Endothelial cell (in vitro differentiated cells): ENCODE measurements at places on chromosomes 12 and 14.

DNA sequence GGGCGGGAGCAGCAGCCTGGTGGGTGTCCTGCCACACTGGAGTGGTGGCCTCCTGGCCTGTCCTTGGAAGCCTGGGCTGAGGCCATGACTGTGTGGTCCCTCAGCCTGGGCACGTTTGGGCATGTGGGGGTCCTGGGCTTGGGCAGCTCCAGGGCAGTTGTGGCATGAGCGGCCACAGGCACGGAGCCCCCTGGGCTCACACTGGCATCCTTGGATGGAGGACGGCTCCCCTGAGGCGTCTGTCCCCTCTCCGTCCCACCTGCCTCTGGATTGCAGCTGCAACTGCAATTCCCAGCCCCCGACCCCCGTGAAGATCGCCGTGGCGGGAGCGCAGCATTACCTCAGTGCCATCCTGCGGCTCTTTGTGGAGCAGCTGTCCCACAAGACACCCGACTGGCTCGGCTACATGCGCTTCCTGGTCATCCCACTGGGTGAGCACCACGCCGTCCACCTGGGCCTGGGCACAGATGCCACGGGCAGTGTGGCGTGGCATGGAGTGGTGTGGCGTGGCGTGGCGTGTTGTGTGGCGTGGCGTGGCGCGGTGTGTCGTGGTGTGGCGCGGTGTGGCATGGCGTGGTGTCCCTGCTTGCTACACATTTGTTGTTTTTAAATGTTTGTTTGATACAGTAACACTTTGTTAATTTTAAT lies 15.1 kb upstream of the TEX22 start:
- no peak for DNase-seq

DNA sequence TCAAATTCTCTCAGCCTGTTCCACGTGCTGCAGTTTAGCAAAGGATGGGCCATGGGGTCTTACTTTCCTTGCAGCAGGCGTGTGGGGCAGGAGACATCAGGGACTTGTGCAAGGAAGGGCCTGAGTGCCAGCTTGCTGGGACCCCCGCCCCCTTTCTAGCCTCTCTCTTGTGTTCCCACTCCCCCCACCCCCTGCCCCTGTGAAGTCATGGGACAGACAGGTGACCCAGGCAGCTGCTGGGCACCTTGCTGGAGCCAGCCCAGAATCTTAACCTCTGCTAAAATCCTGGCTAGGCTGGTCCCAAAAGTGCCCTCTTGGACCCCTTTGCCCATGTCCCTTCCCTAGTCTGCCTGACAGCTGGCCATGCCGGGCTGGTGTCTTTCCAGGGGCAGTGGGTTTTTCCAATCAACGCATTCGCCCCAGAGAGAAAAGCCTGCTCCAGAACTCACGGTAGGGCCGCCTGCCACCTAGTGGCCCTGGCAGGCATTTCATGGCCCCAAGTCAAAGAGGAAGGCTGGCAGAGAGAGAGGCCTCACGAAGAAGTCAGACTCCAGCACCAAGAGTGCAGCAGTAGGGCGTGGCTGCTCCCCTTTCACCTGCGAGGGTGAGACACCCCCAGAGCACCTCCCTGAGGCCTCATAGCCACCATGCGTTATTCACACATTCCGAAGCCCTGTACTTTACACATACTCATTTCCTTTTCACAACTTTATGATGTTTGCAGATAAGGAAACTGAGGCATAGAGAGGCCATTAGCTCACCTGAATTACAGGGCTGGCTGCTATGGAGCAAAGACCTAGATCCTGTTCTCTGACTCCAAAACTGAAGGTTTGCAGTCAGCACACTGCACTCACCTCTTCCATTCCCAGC lies 67.4 kb downstream of the LGMN start:
- peak; percentile 81 for DNase-seq

DNA sequence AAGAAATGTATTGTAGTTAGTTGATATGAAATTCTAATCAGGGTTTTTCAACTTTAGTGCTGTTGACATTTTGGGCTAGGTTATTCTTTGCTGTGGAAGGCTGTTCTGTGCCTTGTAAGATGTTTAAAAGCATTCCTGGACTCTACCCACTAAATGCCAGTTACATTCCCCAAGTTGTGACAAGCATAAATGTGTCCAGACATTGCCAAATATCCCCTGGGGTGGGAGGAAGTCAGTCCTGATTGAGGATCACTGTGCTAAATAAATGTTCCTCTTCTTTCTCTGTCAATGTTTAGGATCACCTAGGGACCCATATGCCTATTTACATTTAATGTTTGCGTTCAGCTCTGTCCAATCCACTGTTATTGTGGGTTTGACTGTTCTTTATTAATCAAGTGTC lies 268.3 kb downstream of the TMTC2 start:
- DNase-seq, result no peak

DNA sequence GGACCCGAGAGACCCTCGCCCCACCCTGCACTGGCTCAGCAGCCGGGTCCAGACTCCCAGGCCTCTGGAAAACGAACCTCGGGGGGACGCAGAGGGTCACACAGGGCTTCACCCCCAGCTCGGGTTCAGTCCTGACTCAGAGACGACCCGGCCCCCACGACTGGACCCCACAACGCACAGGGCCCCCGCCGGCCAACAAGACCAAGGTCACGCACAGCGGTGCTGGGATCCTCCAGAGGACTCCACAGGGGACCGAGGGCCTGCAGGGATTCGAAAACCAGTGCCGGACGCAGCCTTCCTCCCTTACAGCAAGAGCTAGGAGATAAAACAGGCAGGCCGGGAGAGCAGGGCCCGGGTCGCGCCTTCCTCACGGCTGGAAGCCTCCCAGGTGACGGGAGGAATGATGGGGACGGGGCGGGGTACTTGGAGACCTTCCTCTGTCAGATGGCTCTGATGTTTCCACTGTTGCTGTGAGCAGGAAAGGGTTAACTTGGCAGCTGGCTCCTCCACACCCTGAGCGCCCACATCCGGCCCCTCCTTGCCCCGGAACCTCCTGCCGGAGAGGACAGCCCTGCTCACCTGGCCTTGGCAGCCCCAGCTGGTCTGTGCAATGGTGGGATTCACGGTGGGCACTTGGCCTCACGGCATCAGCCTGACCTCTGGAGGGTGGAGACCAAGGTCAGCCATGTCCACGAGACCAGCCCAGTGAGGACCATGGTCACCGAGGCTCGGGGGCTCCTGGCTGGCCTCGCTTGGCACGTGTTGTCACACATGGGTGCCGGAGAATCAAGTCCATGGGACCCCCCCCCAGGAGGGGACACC lies 46.2 kb downstream of the GALNT9 start:
- no peak for DNase-seq

DNA sequence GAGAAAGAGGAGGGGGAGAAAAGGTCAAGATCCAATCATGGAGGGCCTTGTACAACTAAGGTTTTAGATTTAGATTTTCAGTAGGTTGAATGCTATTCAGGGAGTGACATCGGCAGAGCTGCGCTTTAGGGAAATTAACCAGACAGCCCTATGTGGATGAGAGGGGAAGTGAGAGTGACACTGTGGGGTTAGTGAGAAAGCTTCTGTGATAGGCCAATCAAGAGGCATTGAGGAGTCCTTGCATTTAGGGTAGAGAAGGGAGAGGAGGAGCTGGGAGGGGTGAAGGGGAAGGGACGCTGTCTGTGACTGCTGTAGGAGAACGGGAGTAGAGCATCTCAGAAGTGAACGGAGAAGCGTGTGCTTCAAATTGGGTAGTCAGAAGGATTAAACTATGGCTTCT lies 3.4 kb downstream of the HSD17B6 start:
- DNase-seq, result no peak

- DNase-seq, result no peak
Observed at GRCh38 chr14:72553656-72554055, 340.2 kb downstream of the DPF3 start.

DNA sequence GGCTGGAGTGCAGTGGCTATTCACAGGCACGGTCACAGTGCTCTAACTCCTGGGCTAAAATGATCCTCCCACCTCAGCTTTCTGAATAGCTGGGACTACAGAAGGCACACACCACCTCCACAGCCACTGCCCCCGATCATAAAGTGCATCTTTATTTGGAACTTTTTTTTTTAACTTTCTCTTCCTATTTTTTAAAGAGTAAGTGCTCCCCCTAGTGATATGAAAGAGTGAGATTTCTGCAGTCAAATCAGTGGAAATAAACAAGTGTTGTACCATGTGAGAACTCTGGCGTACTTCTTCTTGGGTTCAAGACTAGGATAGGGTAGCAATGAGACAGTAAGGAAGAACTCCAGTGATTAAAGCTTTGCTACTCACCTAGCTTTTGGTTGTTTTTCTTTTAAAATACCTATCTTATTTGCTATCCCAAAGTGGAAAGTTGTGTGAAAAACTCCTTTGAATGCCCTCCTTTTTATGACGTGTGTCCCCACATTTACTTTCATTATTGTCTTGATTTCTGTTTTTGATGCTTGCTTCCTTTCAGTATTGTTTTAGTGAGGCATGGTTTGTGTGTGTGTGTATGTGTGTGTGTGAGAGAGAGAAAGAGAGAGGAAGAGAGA lies 6.6 kb downstream of the PPP4R4 start:
- DNase-seq, result no peak

DNA sequence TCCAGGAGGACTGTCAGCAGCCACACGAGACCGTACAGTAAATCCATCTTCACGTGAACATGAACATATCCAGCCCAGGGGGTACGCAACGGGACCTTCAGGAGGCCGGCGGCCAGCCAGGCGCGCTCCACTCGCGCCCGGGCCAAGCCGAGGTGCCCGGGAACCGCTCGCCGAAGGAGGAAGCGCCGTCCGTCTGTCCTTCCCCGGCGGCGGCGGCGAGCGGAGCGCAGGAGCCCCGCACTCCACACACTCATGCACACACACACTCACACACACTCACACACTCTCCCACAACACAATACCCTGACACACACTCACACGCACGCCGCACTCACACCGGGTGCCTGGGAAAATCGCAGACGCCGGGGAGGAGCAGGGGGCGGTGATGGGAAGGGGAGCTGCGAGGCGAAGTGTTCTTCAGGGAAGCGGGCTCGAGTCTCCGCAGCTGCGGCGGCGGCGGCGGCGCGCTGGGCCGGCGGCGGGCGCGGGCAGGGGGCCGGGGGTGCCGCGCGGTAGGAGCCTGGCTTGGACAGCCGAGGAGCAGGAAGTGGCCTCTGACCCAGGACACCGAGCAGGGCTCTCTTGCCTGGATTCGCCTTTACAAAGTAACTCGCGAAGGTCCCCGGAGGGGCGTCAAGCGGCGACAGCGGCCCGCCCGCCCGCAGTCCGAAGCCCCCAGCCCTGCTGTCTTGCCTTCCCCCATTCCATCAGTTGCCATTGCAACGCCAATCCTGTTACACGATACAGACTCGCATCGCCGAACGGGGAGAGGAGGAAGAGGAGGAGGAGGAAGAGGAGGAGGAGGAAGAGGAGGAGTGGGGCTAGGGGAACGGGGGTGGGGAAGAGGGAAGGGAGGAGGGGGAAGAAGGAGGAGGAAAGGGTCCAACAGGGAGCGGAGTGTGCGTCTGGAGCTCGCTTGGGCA lies 601 bp downstream of the MDGA2 start:
- DNase-seq, result peak; percentile 52

DNA sequence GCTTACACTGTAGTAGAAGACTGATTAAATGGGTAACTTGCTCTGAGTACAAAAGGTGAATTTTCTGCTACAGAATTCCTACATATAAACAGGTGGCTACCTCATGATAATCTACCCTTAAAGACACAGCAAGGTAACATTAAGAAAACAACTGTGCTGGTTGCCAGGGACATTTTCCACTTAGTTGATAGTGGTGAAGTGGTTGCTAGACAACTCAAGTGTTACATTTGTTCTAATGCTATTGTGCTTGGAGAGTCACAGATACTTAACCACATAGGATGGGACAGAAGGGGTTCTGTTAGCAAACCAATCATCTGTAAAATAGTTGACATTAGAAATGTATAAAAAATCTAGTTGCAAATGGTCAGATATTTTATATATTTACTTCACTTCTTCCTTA lies 870.3 kb upstream of the SEL1L start:
- no peak for DNase-seq

DNA sequence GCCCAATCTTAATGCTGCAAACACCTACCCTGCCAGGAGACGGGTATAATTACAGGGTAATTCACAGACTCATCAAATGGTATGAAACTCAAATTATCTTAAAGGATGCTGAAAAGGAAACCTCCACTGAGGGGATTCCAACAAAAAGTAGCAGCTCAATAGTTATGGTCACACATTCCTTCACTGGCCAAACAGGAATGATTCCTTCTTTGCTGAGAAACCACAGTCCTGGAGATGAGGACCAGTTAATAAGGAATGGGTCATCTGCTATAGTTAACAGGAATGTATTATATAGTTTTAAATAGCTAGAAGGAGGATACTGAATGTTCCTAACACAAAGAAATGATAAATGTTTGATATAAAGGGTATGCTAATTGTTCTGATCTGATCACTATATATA lies 136.9 kb downstream of the STXBP6 start:
- no peak for DNase-seq

DNA sequence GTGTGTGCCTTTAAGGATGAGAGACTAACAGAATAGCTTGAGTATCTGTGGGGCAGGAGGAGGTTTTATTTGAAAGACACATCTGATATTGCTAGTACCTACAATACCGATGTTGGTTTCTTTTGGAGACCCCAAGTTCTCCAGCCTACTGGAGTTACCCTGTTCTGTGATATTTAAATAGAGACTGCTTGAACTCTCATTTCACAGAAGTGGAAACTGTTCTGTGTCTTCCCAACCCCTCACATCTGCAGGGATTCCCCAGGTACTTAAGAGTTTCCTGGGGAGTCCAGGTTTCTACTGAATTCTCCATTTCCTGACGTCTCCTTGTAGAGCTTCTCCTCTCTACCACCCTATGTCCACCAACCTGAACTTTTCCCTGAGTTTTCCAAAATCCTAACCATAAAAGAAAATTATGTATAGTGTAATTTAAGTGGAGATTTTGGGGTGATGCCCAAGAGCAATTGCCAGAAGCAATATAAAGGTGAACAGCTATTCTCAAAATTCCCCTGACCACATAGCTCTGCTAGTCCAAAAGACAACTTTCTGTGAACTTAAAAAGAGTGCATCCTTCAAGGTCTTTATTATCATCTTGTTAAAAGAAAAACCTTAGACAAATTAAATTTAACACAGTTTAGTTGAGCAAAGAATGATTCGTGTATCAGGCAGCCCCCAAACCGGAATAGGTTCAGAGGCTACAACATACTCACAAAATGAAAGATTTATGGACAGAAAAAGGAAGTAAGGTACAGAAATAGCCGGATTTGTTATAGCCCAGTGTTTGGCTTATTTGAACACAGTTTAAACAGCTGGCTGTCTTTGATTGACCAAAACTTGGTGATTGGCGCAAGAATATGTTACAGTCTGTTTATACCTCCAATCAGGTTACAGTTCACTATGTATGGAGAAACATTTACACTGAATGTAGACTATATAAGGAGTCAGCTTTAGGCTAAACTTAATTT lies 373.4 kb downstream of the NUAK1 start:
- DNase-seq, result no peak

- no peak for DNase-seq
Observed at GRCh38 chr12:26533211-26533610, 299.8 kb downstream of the ITPR2 start.
